Stimulated activated CD4-positive, alpha-beta T cell treated with anti-CD3 and anti-CD28 coated beads, Interleukin-4, amount 100 ng/mL, for 24 hours (primary cell): ENCODE measurements at places on chromosomes 12 and 14.

DNA sequence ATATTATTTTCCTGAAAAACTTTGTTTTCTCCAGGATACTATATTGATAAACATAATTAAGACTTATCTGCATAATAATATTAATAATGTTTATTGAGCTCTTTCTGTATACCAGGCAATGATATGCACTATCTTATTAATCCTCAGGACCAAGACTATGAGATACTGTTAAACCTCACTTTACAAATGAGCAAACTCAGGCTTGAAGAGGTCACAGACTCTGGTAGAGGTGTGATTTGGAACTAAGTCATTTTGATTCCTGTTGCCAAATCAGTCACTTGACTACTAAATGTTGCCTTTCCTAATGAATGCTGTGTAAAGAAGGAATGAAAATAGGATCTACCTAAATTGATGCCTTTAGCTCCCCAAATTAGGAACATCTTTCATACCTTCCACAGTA is 7.3 kb downstream of the SLC39A9 start:
- DNase-seq, result no peak

DNA sequence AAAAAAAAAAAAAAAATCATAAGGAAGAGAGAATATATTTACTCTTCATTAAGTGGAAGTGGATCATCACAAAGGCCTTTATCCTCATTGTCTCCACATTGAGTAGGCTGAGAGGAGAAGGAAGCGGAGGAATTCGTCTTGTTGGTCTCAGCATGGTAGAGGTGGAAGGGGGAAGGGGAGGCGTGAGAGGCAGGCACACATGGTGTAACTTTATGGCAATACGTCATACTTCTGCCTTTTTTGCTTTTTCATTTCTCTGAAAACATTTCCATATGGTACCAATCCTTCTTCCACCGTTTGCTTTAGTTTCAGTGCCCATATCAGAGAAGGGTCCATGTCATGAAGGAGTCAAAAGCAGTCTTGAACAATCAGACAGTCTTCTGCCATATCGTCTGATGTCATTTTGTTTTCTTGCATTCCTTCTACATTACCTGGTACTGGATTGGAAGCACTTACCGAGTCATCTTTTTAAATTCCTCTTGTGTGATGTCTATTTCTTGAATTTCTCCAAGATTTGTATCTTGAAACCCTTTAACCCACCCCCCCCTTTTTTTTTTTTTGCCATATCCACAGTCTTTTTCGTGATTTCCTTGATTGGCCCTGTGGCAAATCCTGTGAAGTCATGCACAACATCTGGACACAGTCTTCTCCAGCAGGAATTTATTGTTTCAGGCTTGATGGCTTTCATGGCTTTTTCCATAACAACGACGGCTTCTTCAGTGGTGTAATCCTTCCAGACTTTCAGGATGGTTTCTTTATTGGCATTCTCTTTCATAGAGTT is 8.9 kb downstream of the FUT8 start:
- DNase-seq, result no peak

DNA sequence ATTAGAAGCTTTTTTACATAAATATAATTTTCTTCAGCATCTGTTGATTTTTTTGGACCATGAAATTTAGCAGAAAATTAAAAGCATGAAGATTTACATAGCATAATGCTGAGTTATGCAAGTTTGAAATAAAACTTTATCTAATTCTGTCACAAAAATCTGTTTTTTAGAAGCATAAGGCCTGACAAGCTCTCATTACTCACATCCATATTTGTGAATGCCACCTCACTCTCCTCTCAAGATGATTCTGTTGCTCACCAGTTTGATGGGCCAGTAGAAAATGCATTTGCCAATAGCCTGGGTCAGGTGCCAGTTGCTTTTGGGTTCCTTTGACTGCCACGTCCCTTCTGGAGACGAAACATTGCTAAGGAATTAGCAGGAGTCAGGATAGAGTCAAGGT is 181.5 kb upstream of the ATP2B1 start:
- DNase-seq, result no peak

DNA sequence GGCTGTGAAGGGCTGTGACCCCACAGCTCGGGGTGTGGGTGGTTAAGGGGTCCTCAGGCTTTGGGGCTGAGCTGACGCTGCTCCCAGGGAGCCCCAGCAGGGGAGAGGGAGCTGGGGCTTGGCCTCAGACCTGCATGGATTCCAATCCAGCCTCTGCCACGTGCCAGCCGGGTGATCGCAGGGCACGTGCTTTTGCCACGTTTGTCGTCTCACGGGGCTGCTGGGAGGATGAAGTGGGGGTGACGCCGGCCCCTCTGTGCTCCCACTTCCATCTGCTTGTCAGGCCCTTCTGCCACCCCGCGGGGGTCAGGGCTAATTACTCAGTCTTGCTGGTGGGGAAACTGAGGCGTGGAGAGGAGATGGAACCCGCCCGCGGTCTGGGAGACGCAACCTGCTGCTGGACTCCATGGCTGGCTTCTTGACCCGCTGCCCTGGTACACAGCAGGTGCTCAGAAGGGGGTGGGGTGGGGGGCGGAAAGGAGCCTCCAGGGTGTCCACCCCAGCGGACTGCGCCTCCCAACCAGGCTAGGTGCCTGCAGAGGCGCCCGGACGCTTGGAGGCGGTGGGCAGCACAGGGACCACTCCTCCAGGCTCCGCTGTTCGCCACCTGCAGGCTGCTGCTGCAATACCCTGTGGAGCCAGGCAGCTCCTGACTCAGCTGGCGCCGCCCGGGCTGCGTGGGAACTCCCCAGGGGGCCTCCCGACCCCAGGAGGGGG is 36.4 kb upstream of the PRIMA1 start:
- no peak for DNase-seq
